ENCODE measurements at places on chromosomes 6 and 20.
A peak's percentile ranks its signal among the peaks of the same experiment; 100 is the strongest.

DNA sequence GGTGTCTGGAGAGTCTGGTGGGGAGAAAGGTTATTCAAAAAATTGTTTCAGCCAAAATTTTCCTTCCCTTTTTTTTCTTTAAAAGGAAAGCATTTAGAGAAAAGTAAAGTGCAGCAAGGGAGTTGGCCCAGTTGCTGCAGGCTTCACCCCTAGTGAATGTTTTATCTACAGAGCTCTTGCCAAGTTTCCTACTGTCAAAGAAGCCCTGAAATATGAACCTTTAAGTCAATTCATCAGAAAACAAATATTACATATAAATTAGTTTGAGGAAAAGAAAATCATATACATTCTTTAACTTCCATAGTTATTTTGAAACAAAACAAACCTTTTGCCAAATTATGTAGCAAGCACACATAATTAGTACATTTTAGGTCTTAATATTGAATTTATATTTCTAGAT, 25.0 kb upstream of the HMGCLL1 start:
- DNase-seq: no peak

DNA sequence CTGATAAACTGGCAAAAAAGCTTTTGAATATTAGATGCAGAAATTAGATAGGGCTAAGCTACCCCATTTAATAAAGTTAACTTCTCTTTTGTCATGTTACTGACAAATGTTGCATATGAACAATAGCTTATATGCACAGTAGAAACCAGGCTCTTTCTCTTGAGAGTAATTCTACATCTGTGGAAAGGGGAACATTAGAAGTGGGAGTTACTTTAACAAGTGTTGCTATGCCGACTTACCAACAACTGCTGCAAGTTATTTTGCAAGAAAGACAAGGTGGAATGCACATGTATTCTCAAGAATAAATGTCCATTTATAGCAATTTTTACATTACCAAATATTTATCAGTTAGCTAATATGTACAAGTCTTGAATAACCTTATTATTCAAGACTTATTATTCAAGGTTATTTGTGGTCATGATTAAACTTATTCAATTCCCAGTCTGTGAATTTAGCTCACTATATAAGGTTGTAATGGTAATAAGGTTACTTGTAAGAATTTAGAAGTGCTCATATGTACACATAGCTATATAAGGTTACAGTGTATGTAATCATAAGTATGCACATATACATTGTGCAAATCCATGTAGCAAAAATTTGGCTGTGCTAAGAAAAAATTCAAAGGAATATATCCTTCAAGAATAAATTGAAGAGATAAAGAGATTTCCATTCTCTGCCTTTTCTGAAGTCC, 38.3 kb downstream of the ADGRG6 start:
- DNase-seq: no peak

DNA sequence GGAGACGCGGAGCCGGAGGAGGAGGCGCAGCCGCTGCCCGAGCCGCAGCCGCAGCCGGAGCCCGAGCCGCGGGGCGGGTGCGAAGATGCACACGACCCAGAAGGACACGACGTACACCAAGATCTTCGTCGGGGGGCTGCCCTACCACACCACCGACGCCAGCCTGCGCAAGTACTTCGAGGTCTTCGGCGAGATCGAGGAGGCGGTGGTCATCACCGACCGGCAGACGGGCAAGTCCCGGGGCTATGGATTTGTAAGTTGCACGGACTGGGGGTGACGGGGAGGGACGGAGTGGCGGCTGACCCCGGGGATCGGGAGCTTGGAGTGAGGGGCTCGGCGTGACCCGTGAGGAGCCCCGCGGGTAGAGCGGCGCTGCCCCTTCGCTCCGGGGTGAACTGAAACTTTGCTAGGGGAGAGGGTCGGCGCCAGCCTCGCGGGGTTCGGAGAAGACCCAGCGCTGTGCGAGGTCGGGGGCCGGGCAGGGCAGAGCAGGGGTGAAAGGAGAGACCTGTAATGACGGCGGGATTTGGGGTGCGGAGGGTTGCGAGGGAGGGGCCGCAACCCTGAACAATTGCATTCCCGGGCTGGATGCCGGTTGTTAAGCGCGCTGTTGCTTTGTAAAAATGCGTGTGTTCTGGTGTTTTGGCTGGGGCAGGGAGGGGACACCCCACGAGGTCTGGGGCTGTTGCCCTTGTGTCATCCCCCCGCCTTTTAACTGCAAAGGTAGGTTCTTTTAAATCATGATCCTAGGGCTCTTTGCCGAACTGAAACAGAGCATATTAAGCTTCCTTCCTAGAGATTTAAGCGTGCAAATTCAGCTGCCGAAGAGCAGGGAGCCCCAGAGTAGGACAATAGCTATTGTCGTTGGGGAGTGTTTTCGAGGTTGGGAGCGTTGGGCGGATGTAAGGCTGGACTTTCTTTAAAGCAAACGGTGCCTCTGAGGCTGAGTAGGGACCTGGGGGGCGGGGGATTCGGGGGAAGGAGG, 628 bp downstream of the RBM24 start:
- no peak for DNase-seq

GRCh38 chr6:41581381-41581991, 35.3 kb downstream of the FOXP4 start:
- no peak for DNase-seq

DNA sequence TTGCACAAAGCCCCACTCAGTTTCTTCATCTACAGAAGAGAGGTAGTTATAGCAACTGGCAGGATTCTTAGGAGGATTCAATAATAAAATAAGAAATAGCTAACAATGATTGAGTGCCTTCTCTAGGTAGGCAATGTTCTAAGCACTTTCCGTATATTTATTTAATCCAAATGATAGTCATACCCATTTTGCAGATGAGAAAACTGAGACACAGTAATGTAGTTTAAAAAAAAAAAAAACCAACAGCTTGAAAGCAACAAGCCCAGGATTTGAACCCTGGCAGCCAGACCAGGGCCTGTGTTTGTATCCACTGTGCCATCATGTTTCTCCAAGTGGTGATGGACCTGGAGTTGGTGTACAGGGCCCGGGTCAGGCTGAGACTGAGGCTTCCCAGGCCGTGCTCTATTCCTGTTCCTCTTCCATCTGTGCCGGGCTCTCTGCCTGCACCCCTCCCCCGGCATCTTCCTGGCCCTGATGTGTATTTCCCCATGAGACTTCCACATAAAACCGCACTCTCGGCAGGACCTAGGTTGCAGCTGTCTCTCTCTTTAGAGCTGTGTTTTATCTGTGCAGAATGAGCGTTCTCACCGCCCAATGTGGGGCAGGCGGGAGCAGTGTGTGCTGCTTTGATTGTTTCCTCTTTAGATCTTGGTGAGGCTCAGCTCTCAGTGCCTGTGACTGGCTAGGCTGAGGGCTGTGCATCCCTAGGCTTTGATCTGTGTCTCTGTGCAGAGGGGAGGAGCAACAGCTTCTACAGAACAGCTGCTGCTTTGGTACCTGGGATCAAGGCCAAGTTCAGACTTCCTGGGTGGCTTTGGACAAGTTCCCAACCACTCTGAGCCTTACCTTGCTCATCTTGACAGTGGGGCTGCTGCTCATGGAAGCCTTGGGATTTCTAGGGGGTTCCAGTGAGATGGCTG, 49.5 kb downstream of the TOX2 start:
- DNase-seq: no peak

- no peak for DNase-seq
Observed at GRCh38 chr6:7866526-7866925, 44.1 kb downstream of the TXNDC5 start.

GRCh38 chr20:38222923-38223742, 37.4 kb downstream of the KIAA1755 start:
- no peak for DNase-seq

GRCh38 chr20:46159101-46159897, 41.2 kb downstream of the CD40 start:
- DNase-seq: no peak

GRCh38 chr20:4959592-4959991, 41.7 kb downstream of the SLC23A2 start:
- DNase-seq: peak; percentile 94
